Activated naive CD4-positive, alpha-beta T cell (primary cell): ENCODE measurements at places on chromosomes 5 and 9.

GRCh38 chr9:16532681-16533450 is 337.6 kb downstream of the BNC2 start:
- no peak for DNase-seq

- DNase-seq, result no peak
These were observed 33.1 kb upstream of the PRLR start for GRCh38 chr5:35263266-35263877.

DNA sequence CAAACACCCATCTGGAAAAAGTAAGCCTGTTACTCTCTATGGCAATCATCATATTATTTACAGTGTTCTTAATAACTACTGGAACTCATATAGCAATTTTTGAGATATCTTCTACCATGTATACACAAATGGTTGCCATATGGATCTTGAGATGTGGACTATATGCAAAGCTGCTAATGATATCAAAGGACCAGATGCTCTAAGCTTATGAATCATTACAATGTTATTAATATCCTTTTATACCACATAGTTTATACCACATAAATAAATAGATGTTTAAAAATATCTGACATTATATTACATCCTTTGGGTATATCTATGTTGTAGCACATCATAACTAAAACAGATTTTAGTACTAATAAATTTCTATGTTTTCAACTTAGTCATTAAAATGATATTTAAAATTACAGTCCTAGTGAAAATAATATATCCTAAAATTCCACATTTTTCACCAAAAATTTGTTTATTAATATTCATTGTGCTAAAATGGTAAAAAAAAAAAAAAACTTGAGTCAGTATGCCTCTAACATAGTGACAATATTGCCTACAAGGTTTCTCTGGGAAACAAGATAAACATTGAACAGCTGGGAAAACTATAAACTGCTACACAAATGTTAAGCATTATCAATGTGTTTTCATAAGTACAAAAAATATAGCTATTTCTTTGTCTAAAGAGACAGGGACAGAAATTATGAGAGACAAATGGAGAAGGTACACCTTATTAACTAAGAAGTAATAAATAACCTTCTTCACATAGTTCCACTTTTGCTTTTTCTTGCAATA is 85.5 kb downstream of the DTWD2 start:
- no peak for DNase-seq

DNA sequence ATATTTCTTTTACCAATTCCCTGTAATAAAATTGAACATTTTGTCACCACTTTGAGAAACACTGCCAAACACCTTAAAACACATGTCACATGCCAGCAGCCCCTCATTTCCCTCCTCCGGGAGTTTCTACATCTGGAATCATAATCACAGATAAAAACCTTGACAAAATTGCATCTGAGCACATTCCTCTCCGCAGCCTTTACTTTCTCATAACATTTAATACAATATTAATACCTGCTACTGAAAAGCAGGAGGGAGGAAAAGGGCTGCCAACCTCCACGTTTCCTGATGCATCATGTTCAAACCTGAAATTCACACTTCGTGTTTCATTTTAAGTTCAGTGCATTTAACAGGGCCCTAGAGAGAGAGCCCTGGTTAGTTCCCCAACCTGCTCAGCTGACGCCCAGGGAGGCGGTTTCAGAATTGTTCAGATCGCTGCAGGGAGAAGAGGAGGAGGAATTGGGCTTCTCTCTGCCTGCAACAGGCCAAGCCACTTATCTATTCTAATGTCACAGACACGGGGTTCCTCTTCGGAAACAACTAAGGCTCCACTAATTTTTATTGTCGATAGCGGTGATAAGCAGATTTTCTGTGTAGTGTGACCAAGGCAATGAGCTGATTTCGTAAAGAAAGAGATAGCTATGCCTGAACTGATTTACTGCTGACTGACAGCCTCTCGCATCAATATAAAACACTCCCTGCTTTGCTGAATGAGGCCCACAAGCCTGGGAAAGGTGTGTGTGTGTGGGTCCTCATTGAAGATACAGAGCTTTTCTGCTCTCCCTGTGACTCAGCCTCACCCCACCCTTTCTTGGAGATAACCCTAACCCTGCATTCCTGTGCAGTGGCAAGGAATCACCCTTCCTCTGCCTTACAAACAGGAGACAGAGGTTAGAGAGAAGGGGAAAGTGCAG is 4.9 kb upstream of the LHX2 start:
- no peak for DNase-seq

DNA sequence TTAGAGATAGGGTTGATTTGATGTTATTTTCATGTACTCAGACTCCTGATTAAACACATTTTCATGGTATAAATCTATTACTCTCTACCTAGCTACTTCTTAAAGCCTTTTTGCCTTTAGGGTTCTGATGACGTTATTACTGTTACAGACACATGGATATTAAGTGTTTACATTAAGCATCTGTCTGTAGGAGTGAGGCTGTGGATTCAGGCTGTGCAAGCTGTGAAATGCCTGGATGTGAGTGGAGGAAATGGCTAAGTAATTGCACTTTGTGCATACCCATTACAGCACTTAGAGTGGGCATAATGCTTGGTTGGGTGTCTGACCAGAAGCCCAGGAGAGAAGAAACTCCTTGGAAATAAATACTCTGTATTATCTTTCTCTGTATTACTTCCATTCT is 186.8 kb downstream of the SNX18 start:
- no peak for DNase-seq

DNA sequence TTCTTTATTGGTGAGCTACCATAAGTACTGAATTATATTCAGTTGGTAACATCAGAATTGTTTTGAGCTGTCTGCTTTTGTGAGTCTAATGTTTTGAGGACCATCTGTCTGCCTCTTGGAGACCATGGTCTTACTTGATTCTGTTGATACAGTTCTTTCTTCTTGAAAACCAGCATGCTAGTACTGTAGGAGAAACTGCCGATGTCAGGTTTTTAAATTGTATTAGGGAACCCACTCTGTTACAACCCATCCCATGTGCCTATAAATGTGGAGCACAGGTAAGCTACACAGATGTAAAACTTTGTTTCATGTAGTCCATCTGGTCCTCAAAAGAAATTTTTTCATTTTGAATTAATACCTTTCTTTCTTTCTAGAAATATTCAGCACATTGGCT is 103.4 kb upstream of the DMRTA1 start:
- DNase-seq, result no peak

DNA sequence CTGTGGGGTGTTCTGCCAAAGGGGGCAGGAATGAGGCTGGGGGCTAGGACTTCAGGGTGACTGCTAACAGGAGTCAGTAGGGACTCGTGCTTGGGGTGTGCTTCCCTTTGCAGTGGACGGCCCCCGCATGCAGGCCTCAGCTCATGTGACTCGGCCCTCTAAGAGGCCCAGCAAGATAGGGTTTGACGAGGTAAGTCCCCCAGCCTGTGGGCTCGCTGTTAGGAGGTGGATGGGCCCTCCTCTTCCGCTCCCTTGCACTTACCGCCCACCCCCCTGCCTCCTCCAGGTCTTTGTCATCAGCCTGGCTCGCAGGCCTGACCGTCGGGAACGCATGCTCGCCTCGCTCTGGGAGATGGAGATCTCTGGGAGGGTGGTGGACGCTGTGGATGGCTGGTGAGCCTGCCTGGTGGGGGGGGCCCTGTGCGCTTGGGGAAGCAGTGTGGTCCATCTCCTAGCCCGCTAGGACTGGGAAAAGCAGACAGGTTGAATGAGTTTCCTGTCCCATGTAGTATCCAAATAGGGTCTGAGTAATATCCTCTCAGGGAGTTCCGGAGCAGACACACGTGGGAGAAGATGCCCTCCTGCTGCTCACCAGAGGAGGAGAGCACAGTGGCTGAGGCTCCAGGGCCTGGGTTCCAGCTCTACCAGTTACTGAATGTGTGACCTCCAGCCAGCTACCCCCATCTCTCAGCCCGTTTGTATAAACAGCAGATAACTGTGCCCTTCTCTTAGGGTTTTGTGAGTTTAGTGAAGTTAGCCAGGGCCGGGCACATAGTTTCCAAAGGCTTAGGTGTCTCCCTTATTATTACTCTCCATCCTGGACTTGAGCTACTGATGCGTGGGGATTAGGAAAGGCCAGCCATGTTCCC is 8.2 kb downstream of the CERCAM start:
- no peak for DNase-seq

DNA sequence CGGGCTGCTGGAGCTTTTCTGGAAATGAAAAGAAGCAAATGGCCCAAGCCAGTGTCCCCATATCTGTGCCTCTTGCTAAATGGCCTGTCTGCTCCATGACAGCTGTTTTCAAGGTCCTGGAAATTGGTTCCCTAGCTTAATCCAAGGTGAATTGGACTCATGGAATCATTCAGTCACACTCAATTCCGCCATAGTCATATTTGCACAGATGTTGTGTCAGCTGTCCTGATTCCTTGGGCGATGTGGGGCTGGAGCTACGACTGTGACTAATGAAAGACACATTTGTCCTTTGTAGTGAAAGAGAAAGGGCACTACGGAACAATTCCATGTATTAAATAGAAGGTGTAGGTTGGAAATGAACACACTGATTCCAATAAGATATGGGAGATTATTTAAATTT is 102.9 kb upstream of the MEGF10 start:
- no peak for DNase-seq

DNA sequence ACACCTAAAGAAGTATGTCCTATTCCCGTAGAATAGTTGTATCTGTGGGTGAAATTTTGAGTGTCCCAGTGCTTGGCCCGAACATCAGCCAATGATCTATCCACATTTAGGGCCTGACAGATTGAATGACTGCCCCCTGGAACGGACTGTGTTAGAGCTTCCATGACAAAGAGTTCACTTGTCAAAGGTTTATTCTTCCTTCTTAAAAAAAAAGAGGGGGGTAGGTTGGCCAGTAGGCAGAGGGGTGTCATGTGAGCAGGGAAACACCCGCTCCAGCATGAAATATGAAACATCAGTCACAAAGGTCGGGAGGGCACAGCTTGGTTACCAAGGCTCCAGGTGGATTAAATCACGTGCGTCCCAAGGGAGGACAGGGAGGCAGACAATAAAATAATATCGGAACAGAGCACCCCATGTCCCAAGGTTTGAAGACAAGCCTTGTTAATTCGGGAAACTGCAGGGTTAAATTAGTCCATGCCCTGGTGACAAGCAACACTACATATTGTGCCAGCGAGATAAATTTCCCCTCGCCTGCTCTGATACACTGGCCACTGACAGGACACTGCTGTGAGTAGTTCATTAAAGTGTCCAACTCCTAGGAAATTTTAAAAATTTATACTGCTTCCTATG is 401.2 kb downstream of the IRX1 start:
- no peak for DNase-seq
